ENCODE measurements at places on chromosomes 16 and 17.

DNA sequence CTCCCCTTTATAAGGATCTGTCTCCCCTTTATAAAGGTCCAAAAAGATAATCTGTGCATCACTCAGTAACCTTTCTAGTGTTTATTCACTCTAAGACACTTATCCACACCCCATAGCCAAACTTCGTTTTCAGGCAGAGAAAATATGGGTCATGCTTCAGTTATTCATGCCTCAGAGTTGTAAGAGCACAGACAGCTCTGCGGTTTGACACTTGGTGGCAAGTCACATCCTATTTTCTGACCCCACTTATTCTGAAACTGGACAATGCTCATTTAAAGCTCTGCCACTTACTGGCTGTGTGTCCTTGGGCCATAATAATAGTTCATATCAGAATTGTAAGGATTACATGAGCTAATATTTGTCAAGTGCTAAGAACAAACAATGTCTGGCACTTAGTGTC is 2.0 kb upstream of the KRTAP2-1 start:
- DNase-seq: no peak

GRCh38 chr16:2587891-2588565 is 50.2 kb downstream of the PDPK1 start:
- DNase-seq: no peak

GRCh38 chr17:4750606-4751005 is 10.9 kb upstream of the CXCL16 start:
- DNase-seq: no peak

DNA sequence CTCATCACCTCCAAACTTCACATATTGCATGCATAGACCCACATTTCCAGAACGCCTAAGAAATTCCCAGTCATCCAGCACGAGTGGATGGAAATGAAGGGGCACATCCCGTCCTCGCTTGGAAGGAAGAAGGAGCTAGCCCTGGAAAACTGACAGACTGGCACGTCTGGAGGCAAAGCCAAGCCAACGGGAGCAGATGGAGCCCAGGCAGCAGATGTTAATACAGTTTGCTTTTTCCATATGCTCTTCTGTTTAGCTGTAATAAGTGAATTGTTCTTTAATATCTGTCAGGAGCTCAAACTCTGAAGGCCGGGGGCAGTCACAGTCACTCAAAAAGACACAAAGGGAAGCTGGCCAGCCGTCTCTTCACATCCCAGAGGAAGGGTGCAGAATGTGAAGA is 187.7 kb downstream of the XYLT1 start:
- DNase-seq: no peak

GRCh38 chr17:33273743-33274410 is 19.2 kb downstream of the ASIC2 start:
- no peak for DNase-seq

DNA sequence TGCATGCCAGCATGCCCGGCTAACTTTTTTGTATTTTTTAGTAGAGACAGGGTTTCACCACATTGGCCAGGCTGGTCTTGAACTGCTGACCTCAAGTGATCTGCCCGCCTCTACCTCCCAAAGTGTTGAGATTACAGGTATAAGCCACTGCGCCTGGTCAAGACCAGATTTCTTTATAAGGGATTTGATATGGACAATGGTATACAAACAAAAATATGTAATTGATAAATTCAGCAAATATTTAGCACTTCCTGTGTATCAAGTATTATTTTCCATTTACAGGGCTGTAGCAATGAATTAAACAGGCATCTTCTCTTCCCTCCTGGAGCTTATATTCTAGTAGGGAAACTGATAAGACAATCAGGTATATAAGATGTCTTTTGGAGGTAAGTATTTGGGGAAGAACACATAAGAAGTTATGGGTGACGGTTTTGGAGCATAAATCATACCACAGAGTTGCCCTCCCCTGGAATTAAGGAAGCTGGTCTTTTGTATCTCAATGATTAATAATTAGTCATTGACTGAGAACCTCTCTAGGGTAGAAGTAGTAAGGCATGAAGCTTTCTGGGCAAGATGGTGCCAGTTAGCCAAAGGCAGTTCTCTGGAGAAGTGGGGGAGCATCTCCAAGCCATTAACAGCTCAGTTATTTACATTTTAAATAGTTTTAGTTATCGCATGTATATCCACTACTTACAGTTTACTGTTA is 35.8 kb downstream of the TANC2 start:
- no peak for DNase-seq

DNA sequence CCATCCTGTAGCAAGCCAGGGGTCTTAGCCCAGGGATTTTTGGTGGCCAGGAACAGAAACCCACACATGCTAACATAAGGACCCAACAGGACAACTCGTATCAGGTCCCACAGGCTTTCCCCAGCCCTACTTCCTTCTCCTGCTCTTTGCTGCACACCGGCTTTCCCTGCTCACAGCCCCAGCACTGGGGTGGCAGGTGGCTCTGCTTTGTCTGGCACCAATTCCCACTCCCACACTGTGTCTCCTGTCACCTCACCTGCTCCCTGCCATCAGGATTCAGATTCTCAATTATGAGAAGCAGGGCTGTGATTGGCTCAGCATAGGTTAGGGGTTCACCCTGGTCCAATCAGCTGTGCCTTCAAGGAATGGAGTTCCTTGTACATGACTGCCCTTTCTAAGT is 94.1 kb downstream of the TMEM132E start:
- no peak for DNase-seq
